ENCODE measurements at places on chromosomes 16 and 17. TPM values are rescaled to one million over a fixed set of nuclear protein-coding genes. Genes with fewer than 3 reads are reported as not detected.

The IL34 gene
- 1.3 TPM for total RNA-seq

The BIRC5 gene
- total RNA-seq: 61.7 TPM

The UNC45B gene
- total RNA-seq: not detected

The CMTM2 gene
- not detected for total RNA-seq

The IL17C gene
- not detected for total RNA-seq

The CDH13 gene
- total RNA-seq: 62.3 TPM

The FBRS gene
- 14.0 TPM for total RNA-seq
